Airway epithelial cell (primary cell): ENCODE measurements at places on chromosomes 2 and 18. TPM values are rescaled to one million over a fixed set of nuclear protein-coding genes. Genes with fewer than 3 reads are reported as not detected.

ARHGAP25 gene
- total RNA-seq = 1.6 and 3.9 TPM in 2 replicates

C2orf76 gene
- 5.4 and 8.6 TPM in 2 replicates for total RNA-seq

RUFY4 gene
- not detected in 2 replicates for total RNA-seq

RASGRP3 gene
- 0.19 and 0.56 TPM in 2 replicates for total RNA-seq

RGPD4 gene
- total RNA-seq = not detected in 2 replicates

ALPI gene
- total RNA-seq = not detected in 2 replicates

ANKRD53 gene
- total RNA-seq = 0.28 TPM in 1 of 2 replicates, not detected in the other

MAPK4 gene
- not detected in 2 replicates for total RNA-seq

NGEF gene
- total RNA-seq = 3.6 and 7.6 TPM in 2 replicates

FSIP2 gene
- total RNA-seq = 0.56 and 0.85 TPM in 2 replicates

IGFBP5 gene
- total RNA-seq = 1.3 and 5.6 TPM in 2 replicates

SERPINB4 gene
- total RNA-seq = 4.0 and 5.0 TPM in 2 replicates
